ENCODE measurements at places on chromosomes 6 and 20.

DNA sequence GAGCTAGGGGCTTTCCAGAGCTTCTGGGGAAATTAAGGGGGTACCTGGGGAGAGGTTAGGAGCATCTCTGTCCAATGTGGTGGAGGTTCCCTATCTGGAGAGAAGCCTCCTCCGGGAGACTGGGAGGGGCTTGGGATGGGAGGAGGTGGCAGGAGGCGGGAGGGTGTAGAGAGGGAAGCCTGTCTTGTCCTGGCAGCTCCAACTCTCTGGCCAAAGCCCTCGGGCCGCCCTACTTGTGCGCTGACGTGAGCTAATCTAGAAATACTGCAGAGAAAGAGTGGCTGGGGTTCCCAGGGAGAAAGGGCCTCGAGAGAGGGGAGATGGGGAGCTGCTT, 1.6 kb upstream of the SLC32A1 start:
- DNase-seq: no peak

- DNase-seq: no peak
Measured at GRCh38 chr20:63053432-63054102, 46.8 kb upstream of the BHLHE23 start.

DNA sequence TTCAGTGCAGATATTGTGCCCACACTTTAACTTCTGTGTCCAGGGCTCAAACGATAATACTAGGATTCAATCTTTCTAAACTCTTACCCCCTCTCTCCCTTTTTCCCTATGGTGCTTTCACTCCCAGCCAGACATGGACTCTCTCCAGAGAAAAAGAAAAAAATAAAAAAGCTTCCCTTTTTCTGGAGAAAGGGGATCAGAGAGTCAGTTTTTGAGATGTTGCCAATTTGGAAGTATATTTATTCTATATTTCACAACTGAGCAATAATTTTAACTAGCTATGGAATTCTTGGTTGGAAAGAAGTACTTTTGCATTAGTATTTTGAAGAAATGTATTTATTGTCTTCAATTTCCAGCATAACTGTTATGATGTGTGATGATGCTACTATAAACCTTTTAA, 72.2 kb upstream of the ZFP64 start:
- no peak for DNase-seq

DNA sequence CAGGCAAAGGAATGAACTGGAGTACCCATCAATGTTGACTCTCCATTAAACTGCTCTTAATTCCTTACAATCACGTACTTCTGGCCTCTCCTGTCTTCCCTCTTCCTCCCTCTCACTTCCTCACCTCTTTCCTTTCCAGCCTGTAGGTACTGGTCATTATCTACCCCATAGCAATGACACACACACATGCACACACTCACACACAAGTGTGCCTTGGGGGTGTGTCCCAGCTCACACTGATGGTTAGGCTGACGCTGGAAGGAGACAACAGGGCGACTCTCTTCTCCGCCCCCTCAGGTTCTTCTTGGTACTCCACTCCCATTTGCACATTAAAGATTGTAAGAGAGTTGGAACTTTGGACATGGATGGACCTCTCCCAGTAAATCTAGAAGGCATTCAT, 14.0 kb upstream of the SERPINB9 start:
- DNase-seq: no peak

DNA sequence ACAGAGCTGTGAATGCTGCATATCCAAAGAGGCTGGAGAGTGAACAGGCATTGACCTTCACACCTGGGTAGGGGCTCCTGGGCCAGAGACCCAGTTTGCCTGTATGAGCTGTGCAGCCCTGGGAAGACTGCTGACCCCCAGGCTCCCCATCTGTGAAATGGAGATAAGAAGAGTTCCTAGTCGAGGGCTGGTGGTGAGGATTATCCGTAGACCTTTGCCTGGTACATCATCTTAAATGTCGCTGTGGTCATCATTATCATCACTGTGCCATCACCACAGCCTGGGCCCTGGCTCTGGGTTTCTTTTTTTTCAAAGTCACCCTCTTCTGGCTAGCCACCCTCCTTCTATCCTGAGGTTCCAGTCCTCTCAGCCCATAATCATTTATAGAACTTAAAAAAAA, 12.0 kb downstream of the AGPAT4 start:
- DNase-seq: no peak

- DNase-seq: no peak
Measured at GRCh38 chr6:114634016-114634415, 291.2 kb upstream of the HS3ST5 start.

DNA sequence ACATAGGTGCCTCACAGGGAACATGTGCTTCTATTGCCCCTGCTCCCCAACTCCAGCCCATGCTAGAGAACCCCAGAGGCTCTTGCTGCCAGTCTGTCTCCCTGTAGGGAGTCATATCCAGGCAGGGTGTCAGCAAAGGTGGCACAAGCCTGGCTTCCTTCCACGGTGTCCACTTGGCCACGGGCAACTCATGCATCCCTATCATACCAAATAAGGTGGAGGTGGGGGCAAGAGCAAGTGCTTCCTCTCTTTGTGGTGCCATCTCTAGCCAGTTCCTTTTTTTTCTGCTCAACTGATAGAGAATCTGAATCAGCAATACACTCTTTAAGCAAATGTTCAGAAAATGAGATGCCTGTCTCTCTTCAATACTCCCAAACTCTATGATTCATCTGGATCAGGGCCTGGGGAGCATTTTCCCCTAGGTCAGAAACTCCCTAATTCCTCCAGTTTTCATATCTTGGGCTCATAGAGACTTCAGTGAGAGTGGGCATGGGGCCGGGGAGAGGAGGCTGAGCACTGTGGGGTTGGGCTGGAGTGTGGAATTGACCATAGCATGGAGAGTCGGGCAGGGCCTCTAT, 105.1 kb upstream of the GPR6 start:
- no peak for DNase-seq

DNA sequence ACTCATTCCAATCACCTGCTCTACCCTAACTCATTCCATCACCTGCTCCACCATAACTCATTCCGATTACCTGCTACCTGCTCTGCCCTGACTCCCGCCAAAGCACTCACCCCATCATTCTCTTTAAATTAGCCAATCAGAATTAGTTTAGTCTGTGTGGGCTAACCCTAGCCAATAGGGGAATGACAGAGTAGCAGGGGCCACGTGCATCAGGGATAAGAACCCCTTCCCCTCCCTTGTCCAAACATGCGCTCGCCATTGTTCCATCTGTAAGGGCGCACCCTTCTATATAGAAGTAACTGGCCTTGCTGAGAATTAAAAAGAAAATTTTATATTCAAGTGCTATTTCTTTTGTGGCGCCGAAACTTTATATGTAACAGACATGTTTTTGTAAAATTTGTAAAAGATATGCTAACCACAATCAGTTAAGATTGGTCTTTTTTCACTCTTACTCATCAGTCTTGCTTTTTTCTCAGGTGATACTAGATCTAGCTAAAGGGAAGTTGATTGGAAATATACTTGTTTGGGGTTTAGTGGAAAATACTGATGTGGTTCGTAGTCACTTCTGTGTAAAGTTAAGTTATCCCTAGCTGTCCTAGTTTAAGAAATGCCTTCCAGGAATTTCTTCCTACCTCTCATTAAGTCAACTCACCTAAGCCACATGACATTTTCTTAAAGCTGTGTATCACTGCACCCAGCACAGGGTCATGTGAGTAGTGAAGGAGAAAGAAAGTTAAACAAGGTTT, 16.5 kb downstream of the RTN4IP1 start:
- no peak for DNase-seq
